ENCODE measurements at places on chromosomes 7 and 10. TPM values are rescaled to one million over a fixed set of nuclear protein-coding genes. Genes with fewer than 3 reads are reported as not detected.

GRCh38 chr10:653991-654646 lies 35.3 kb downstream of the DIP2C start:
- DNase-seq = no peak

LRRC4 gene
- total RNA-seq = 0.51 TPM

ZDHHC6 gene
- 26.3 TPM for total RNA-seq

DNA sequence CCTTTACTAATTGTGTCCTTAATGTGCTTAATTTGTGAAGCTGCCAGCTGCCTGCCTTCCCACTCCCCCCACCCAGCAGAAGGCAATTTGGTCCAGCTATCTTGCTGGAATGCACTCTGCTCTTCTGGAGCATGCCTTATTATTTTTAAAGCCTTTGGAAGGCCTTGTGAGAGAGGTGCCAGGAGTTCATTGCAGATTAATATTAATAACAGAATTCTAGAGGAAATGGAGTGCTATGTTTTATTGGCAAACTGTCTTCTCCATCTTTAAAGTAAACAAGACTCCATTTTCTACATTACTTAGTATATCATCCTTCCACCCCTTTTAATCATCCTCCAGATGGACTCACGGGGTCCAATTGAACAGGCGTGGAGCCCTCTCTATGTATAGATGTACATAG lies 50.8 kb upstream of the ZNF32 start:
- DNase-seq = no peak

LIPN gene
- not detected for total RNA-seq

RAB19 gene
- not detected for total RNA-seq

GRCh38 chr10:5545778-5546710 lies 21.3 kb downstream of the CALML3 start:
- peak; percentile 86 for DNase-seq

SPDYE11 gene
- total RNA-seq = not detected

DNA sequence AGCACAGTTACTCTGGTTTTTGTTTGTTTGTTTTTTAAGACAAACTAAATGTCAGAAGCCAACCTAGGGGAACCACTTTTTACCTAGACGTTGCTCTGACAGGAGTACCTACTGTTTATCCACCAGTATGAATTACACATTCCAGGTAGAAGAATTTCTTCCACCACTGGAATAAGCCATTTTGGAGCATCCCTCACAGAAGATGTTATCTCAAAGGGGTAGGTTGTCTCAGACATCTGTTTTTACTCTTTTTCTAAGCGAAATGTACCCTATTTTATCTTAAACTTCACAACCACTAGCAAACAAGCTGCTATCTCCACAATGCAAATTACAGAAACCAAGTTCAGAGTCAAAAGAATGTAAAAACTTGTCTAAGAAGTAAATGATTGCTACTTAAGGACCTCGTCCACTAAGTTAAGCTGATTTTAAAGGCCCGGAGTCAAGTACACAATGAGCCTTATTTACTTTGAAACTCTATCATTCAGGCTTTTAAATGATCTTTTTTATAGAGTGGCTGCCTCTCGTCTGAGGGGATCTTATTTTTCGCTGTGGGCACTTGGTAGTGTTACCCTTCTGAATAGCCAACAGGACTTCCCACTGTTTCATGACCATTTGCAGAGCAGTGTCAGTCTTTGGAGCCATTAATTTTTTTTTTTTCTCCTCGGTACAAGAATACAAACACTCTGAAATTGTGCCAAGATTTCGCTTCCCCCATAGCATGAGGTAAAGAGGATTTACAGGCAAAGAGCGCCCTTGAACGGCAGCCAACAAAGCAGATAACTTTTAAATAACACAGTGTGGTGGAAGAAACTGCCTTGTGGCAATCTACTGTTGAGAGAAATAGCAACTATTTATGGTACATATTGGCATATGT lies 15.7 kb upstream of the ARMC3 start:
- DNase-seq = peak; percentile 31

Data from Daoy (cell line).